ENCODE measurements at places on chromosomes 6 and 20. TPM values are rescaled to one million over a fixed set of nuclear protein-coding genes. Genes with fewer than 3 reads are reported as not detected.
A peak's percentile ranks its signal among the peaks of the same experiment; 100 is the strongest.

DNA sequence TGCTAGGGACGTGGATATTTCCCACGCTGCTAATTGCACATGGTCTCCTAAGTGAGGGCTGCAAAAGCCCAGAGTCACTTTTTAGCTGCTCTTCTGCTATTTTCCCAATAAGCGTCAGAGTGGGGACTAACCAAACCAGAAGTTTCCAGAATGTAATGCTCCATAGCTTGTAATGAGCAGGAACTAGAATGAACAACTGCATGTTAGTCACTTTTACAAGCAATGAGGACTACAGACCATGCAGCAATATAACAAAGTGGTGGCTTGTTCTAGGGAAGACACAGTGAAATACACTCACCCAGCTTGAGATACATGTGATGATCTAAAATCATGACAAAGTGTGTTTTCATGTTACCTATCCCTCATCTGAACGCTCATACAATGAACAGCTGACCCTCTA lies 314.1 kb upstream of the SGK1 start:
- no peak overlapping the region for H3K4me3 ChIP-seq
- no peaks in the 10 kb centered on the region for H3K27me3 ChIP-seq
- no peak overlapping the region for H3K27ac ChIP-seq

DNA sequence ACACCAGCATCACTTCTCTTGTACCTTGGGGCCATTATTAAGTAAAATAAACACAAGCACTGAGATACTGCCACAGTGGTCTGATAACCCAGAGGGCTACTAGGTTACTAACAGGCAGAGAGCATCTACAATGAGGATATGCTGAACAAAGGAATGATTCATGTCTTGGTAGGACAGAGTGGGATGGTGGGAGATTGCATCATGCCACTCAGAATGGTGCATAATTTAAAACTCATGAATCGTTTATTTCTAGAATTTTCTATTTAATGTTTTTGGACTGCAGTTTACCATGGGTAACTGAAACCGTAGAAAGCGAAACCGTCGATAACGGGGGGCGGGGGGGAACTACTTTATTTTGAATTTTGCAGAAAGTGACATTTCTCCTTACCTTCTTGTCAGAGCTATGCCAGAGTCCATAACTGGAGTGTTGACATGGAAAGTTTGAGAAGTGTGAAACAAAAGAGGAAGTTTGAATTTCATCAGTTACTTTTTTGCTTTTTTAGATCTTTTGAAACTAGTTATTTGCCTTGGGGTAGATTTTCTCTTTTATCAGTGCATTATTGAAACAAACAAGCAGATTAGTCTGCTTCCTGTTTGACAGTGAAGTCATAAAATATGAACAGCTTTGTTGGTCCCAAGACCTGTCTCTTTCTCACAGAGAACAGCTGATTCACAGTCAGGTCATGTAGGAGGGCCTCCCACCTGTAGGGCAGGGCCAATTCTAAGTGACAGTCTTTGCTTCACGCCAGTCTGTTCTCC lies 124.9 kb downstream of the KLHL32 start:
- no peaks in the 10 kb centered on the region for H3K27me3 ChIP-seq
- no peaks in the 10 kb centered on the region for H3K4me1 ChIP-seq
- H3K36me3 ChIP-seq, result no peaks in the 10 kb centered on the region
- H3K4me3 ChIP-seq, result peak overlapping the region; percentile 21

DNA sequence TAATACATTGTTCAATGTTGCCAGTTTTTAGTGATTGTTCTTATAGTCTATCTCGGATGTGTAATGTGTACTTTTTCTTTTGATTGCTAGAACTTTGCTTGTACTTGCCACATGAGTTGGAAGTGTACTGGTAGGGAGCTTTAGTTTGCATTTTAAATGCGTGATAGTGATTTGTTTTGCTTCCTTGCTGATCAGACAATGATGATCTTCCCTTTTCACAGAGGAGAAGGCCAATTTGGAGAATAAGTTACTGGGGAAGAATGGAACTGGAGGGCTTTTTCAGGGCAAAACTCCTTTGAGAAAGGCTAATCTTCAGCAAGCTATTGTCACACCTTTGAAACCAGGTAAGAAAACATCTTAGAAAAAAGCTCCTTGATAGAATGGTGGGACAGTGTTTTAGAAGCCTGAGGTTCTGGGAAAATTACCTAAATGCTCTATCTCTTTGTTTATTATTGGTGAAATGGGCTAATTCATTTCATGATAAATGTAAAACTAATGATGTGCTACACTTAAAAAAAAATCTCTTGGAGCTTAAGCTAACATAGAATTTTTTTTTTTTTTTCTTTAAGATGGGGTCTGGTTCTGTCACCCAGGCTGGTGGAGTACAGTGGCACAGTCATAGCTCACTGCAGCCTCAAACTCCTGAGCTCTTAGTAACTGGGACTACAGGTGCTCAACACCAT lies 20.9 kb downstream of the TPX2 start:
- DNase-seq, result no peak
- H3K27ac ChIP-seq, result no peak overlapping the region
- H3K36me3 ChIP-seq, result no peaks in the 10 kb centered on the region

The PLAGL1 gene
- total RNA-seq, result 2.8 TPM

The WASF1 gene
- total RNA-seq, result 0.20 TPM
